ENCODE measurements at places on chromosomes 2 and 18. TPM values are rescaled to one million over a fixed set of nuclear protein-coding genes. Genes with fewer than 3 reads are reported as not detected.

Gene SNTG2
- 0.17 TPM for total RNA-seq

- ATAC-seq, result no peak
Observed at GRCh38 chr2:28927878-28928277, 33.4 kb downstream of the WDR43 start.

DNA sequence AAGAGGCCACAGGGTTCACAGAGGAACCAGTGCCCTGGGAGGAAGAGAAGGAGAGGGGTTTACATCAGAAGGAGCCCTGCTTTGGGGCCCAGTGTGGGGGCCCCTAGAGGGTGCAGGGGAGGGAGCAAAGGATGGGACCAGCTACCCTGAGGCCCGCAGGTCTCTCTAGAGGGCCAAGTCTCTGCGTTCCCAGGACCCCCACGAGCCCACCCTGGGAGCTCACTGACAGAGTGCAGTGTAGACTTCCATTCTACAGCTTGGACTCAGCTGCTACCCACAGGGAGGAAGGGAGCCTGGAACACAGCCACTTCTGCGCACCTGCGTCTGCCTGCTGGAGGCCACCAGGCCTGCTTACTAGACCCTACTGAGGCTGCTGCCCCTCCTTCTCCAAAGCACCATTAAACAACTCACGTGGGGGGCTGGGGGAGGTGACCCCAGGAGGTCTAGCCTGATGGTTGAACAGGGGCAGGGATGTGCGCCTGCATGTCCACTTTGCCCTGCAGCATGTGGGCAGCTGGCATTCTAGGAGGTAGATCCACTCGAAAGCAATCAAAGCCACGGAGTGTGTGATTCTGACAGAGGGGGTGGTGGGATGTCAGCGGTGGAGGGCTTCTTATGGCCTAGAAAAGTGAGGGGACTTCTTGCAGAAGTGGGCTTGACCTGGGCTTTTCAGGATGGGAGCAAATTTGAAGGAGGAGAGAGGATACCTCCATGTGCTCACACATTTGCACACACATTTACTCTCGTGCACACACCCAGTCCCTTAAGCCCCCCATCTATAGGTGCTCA lies 90.2 kb downstream of the ZFP36L2 start:
- no peak for ATAC-seq

DNA sequence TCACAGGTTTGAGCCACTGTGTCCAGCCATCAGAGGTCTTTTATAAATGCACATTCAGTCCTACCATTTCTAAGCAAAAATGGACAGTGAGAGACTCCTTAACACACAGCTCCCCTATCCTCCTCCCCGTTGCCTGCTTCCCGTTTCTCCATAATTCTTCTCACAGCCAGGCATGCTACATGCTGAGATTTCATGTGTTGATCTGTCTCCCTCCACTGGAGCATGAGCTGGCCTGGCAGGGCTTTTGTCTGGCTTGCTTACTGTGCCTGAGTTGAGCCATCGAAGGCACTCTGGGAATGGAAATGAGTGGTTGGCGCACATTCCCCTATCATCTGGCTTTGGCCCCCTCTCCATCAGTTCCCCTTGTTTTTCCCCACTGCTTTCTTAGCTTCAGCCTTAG lies 413.5 kb downstream of the PTPRM start:
- no peak for ATAC-seq

GRCh38 chr2:102014041-102014345 lies 22.2 kb downstream of the IL1R2 start:
- peak; percentile 51 for ATAC-seq

DNA sequence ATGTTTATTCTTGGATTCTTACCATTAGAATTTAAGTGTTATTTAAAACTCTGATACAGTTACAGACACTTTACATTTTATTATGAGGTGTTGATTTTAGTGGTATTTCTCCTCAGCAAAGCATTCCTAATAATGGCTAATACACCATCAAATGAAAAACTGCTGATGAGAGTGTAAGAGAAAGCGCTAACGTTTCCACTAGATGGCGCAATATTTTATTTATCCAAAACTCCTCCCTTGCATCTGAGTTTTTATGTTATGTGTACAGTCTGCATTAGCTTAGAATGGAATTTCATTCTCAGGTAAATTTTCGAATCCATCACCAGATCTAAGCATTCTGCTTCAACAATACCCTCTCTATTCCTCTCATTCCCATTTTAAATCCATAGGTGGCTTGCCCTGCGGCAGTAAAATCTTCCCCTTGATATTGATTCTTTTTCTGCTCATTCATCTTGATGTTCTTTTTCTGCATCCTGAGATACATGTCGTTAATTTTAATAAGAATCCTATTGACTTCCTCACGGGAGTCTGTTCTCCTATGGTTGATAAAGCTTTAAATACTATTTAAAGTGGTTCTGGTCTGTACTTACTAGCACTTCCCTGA lies 53.9 kb downstream of the PRKRA start:
- ATAC-seq, result peak; percentile 68

Gene LRRC30
- not detected for total RNA-seq

Gene MARCO
- total RNA-seq, result not detected

Gene KYNU
- 0.05 TPM for total RNA-seq

Gene EMILIN1
- total RNA-seq, result 0.93 TPM

Gene GPR55
- 11.1 TPM for total RNA-seq

DNA sequence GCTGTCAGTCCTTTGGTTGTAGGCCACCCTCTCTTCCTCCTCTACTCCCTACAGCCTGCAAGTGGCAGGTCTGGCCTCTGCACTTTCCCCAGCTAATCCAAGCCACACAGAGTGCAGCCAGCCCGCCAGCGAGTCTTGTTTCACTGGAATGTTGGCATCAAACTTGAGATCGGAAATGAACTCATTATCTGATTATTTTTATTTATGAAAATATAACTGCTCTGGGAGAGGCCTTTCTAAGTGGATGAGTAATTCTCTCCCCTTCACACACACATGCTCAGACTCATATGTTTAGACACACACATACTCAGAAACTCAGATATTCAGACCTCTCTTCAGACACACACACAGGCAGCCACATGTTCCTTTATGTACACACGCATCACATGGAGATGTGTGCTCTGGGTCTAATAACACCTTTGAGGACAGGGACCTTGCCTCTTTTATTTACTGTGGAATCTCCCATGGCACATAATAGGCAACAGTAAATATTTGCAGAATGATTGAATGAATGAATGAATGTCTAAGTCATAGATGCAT lies 151.3 kb downstream of the ZFP36L2 start:
- no peak for ATAC-seq

Gene GKN1
- total RNA-seq, result not detected

DNA sequence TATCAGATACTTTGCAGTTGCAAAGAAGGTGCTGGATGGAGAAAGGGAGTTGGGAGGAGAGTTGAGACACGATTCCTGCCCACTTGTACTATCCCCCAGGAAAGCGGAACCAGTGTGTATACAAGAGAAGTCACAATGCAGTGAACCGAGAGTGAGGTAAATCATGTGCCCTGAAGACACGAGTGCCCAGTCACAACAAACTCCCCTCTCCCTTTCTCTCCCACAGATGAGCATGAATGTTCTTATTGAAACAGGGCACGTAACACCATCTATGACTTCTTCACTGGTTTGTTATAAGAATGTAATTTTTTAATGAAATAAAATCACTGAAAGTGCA lies 155.7 kb downstream of the IRS1 start:
- ATAC-seq, result no peak

DNA sequence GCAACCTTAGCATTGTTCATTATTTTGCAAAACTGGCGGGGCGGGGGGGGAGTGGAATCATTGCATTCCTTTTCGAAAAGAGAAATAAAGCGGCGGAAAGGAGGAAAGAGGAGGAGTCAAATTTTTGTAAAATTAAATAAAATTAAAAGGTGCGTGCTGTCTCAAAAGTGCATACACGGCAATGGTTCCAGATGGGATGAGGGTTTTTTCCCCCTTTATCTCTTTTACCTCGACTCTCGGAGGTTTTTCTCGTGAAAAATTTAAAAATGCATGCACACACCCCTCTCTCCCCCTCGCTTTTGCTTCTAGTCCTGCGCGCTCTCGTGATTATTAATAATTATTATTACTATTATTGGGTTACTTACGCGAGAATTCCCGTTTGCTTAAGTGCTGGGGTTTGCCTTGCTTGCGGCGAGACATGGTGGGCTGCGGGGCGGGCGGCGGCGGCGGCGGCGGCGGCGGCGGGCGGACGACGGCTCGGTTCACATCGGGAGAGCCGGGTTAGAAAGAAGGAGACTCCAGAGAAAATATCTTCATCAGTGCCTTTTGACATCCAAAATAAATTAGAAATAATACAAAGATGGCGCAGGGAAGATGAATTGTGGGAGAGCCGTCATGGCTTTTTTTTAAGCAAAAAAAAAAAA lies 481 bp downstream of the BCL11A start:
- no peak for ATAC-seq

GRCh38 chr2:97699765-97700444 lies 13.5 kb upstream of the ZAP70 start:
- ATAC-seq, result peak; percentile 73

- no peak for ATAC-seq
Observed at GRCh38 chr2:129733041-129733440, 246.4 kb upstream of the RAB6C start.

Gene DNAJC5G
- total RNA-seq, result not detected

DNA sequence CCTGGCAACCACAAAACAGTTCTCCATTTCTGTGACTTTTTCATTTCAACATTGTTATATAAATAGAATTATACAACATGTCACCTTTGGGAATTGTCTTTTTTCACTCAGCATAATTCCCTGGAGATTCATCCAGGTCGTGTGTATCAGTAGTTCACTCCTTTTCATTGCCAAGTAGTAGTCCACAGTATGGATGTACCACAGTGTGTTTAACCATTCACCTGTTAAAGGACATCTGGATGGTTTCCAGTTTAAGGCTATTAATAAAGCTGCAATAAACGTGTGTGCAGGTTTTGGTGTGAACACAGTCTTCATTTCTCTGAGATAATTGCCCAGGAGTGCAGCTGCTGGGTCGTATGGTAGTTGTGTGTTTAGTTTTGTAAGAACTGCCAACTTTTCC lies 35.7 kb downstream of the COPS7B start:
- ATAC-seq, result no peak

DNA sequence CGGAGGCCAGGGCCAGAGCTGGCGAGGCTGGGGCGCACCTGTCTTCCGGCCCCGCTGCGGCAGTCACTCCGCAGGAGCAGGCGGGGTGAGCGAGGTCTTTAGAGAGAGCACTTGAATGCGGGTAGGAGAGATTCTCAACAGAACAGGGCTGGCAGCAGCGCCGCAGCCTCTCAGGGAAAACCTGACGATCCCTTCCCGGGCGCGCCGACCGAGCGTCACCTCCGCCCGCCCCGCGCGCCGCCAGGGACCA lies 526 bp downstream of the PRKRA start:
- peak; percentile 63 for ATAC-seq

Gene C2orf80
- not detected for total RNA-seq

DNA sequence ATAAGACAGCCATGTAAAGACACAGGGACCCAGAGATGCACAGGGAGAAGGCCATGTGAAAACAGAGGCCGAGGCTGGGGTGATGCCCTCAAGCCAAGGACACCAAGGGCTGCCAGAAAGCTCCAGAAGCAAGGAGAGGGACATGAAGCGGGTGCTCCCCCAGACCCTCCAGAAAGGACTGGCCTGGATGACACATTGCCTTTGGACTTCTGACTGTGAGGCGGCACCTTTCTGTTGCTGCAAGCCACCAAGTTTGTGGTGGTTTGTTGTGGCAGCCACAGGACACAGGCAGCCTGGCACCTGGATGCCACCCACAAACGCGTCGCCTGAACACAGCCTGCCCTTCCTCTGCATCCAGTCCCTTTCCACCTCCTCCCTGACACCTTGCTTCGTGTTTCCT lies 67.1 kb downstream of the RHOB start:
- no peak for ATAC-seq

Gene LINC00305
- not detected for total RNA-seq

Gene PAPOLG
- total RNA-seq, result 10.7 TPM

DNA sequence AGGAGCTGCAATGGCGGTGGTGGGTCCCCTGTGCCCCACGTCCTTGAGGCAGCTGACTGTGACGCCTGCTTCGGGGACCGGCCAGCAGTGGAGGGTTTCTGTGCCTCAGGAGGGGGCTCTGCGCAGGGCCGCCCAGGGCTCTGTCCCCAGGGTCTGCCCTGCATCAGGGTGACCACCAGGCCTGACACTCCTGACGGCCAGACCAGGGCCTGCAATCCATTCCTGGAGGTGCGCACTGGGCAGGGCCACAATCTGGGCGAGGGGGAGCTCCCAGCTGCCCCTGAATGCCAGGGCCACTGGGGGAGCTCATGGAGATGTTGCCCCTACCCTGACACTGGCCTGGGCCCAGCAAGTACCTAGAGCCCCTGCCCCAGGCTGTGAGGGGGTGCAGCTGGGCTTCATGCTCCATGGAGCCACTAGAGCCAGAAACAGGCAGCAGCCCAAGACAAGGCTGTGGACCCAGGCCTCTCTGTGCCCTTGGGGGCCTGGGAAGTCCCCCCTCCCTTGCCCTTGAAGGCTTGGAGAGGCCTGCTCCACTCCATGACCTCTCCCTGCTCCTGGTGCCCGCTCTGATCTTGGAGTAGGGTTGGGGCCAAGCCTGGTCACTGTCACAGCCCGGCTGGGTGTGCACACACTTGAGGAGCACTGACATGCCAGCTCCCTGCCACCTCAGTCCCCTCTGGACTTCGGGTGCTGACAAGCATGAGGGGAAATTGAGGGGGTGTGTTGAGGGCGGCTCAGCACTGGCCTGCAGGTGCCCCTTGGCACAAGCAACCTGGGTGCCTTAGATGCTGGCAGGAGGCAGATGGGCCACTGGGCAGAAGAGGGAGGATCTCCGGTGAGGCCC lies 55.9 kb downstream of the LDAH start:
- no peak for ATAC-seq

- peak; percentile 93 for ATAC-seq
Observed at GRCh38 chr2:161905389-161906046, 168.5 kb downstream of the DPP4 start.

GRCh38 chr2:145593991-145594614 lies 1074.2 kb upstream of the ZEB2 start:
- no peak for ATAC-seq

DNA sequence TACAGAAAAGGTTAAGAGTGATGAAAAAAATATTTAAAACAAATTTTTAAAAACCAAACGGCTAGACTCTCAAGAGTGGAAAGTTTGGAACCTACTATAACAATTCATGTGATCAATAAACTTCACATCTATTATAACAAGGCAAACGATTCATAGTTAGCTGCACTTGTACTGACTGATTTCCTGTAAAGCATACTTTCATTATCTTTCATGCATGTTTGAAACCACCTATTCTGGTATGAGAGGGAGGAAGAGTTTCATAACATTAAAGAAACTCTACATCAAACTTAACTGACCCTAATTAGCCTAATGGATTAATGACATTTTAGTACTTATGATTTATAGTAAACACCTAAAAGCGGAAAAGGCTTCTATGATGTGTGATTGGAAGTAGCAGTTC lies 43.7 kb upstream of the VWC2L start:
- ATAC-seq, result no peak

Gene TNS1
- total RNA-seq, result 44.9 TPM

GRCh38 chr2:217954971-217955740 lies 47.6 kb downstream of the TNS1 start:
- ATAC-seq, result no peak

GRCh38 chr18:48529796-48530195 lies 9.0 kb upstream of the CTIF start:
- ATAC-seq, result no peak

- peak; percentile 73 for ATAC-seq
Observed at GRCh38 chr2:61368687-61369665, 101.9 kb downstream of the USP34 start.

Gene SCYGR4
- total RNA-seq, result not detected

- ATAC-seq, result no peak
Observed at GRCh38 chr2:141522702-141523101, 608.1 kb downstream of the LRP1B start.
